RWPE1 (cell line): ENCODE measurements at places on chromosomes 2 and 18.

DNA sequence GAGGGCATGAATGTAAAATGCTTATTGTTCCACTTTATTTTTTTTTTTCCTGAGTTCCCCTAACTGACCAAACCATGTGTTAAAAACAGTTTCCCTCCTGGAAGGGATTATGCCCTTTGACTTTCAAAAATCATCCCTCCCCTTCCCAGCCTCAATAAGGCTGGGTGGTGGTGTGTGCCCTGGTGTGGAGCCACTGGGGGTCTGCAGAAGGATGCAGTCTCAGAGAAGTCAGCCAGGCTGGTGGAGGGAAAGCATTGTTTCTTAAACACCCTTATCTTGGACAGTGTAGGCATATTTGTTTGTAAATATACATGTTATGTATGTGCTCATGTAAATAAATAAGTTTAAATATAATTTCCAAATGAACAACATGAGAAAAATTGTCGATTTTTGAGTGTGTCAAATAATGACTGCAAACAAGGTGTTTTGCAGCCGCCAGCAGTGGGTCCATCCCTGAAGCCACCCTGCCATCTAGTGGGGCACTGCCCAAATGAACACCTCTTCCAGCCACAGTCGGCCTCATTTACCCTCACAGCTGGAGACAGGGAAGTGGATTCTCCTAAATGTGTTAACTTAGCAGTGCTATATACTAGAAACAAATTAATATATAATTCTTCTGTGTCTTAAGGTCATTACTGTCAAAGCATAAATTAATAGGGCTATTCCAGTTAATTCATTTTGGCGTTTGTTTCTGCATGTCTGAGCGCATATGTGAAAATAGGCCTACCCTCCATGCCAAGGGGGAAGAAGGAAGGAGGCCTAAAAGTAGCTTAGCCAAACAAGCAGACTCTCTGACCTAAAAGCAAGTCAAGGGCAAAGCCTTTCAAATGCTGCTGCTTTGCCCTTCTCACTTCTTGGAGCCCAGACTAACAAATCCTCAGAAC, 209.6 kb upstream of the PIK3C3 start:
- DNase-seq, result peak; percentile 23

- DNase-seq, result no peak
These were observed 394.4 kb downstream of the NYAP2 start for GRCh38 chr2:225793736-225794550.

GRCh38 chr18:47100212-47100831, 50.0 kb downstream of the HDHD2 start:
- peak; percentile 50 for DNase-seq

DNA sequence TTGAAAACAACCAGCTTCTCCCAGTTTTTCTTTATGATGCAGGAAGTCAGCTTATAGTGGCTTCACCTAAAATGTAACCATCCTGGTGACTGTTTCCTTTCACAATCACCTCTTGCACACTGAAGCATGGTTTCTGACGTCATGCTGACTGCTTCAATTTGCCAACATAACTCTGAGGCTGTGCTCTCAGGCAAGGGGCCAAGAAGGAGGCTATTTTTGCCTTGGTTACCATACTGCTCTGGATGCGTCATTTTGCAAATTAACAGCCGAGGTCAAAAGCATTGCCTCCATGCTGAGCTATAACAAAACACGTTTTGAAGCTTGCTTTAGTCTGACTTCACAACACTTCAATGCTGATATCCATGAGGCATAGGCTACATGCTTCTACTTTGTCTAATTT, 397.8 kb downstream of the METTL4 start:
- peak; percentile 40 for DNase-seq

DNA sequence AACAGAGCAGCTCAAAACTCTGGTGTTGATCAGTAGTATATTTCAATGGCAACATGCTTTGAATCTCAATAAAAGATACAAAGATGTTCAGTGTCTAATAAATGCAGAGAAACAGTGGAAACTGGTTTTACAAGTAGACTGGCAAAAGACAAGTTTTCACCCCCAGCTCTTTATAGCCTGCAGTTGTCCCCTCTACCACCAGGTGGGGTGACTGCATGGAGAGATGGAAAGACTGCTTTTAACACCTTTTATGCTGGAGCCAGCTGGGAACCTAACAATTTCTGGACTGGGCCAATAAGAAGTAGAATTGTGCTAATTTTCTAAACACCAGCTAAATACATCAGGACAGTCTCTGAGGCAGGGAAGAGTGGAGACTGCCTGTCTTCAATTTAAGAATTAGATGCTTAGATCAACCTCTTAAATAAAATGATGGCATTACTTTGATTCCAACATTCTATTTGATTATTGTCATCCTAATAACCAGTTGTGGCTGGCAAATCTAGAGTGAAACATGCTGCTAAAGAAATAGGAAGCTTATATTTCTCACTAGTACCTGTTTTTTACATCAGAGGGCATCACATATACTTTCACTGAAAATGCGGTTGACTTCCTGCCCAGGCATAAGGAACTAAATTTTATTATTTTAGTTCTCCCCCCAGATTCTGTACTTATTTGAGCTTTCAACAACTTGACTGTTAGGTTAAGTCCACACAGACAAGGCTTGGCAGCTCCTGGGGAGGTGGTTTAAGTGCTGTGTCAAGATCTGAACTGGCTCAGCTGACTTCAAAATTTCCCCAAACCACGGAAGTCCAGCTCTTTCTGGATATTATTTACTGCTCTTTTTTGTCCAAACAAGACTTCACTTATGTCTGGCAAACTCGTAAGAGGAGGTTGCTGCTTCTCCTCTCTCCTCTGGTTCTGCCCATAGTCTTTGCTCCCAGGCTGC, 140.5 kb downstream of the TPGS2 start:
- DNase-seq, result peak; percentile 67

GRCh38 chr2:127705391-127706065, 4.2 kb downstream of the SFT2D3 start:
- DNase-seq, result no peak

DNA sequence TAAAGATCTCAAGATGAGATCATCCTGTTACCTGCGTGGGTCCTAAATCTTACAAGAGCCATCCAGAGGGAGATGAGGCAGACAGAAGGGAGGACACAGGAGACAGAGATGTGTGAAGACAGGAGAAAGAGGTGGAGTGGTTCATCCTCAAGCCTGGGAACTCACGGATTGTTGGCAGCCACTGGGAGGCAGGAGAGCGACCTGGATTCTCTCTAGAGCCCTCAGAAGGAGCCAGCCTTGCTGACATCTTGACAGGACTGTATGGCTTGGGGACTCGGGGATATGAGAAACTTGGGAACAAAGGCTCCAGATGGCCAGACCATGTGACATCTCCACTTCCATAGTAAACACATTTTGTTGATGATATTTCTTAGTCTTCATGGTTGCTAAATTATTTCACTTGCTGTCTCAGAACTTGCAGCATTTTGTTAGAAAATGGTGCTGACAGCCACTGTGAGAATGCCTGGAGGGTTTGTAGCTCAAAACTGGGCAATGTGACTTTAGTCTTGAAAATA, 57.8 kb upstream of the MC2R start:
- no peak for DNase-seq

- DNase-seq, result no peak
These were observed 4.9 kb downstream of the PXDN start for GRCh38 chr2:1739322-1739957.

DNA sequence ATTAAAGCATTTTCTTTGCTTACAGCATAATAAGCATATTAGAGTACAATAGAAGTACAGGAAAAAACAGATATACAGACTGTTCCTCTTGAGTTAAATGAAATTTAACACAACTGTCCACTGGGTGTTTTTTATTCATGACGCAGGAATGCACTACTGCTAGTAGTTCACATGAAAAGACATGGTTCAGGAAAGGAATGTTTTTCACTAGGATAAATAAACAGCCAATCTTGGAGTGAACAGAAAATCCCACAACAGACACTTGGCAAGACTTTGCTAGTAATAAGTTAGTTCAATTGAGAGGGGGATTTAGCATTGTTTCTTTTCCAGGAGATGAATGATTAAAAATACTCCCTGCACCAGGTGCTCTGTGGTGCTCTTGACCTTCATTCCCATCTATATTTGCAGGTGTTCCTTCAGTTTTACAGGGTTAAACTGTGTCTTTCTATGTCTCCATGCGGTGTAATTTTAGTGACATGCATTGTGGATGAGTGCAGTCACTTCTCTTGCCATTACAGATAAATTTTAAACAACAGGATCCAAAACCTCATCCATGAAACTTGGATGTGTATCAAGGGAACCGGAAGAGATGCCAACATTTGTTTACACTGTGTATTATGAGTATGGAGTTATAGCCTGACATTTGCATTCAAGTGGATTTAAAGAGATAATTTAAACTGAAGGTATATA, 796.6 kb downstream of the DSC3 start:
- DNase-seq, result no peak

- DNase-seq, result no peak
These were observed 152.8 kb upstream of the COPS8 start for GRCh38 chr2:236932831-236933361.

GRCh38 chr18:46196627-46197243, 92.5 kb downstream of the HAUS1 start:
- no peak for DNase-seq

DNA sequence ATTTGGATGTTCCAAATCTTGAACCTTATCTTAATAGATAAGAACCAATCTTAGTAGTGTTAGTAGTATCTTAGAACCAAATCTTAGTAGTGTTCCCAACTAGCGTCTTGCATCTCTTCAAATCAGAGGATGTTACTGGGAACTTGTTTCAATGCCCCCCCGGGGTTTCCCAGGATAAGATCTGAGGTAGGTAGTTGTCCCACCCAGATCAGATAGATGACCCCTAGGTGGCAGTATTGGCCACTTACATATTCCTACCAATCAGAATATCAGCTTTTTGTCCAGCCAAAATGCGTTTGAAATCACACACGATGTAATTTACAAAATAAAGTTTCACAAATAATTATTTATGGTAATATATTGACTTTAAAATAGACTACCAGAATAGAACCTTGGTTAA, 314.8 kb downstream of the MBD2 start:
- no peak for DNase-seq

DNA sequence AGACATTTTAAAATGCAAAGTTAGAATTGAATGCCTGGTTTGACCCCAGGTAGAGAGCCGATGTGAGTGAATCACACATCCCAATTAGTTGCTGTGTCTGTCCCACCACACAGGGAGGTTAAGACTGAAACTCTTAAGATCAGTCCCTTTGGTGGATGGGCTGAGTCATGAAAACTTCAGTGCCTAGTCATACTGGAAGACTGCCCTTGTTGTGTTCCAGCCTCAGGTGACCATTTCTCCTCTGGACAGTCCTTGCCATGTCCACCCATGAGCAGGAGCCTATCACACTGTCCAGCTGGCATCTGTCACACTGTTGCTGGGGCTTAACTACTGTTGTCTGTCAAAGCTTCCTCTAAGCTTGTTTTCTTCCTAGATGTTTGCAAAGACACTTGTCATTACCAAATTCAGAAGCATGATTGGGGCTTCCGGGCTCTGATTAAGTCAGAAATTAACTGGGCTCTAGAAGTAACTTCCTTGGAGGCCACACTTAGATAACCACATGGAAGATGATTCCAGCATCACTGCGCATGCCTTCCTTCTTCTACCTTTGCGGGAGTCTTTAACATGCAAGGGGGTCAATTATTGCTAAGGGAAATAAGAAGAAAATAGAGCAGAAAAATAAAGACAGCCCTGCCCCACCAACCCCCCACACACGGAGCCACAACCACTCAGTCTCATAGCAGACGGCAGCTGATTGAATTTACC, 21.3 kb downstream of the CYRIA start:
- no peak for DNase-seq
